ENCODE measurements at places on chromosomes 7 and 10. TPM values are rescaled to one million over a fixed set of nuclear protein-coding genes. Genes with fewer than 3 reads are reported as not detected.

The SYNPO2L gene
- total RNA-seq, result not detected

The GJD4 gene
- not detected for total RNA-seq

The CYP2C19 gene
- total RNA-seq, result 0.02 TPM

The ATP6V0E2 gene
- total RNA-seq, result 45.3 TPM

The ANKRD26 gene
- 2.9 TPM for total RNA-seq

The WBP1L gene
- total RNA-seq, result 27.8 TPM

The ADAM22 gene
- total RNA-seq, result 0.14 TPM

The LRIT1 gene
- not detected for total RNA-seq
